ENCODE measurements at places on chromosomes 2 and 18.

GRCh38 chr18:11663439-11664029 is 25.5 kb upstream of the GNAL start:
- no peak for DNase-seq

- no peak for DNase-seq
Measured at GRCh38 chr2:69185807-69186206, 172.8 kb downstream of the ANTXR1 start.

DNA sequence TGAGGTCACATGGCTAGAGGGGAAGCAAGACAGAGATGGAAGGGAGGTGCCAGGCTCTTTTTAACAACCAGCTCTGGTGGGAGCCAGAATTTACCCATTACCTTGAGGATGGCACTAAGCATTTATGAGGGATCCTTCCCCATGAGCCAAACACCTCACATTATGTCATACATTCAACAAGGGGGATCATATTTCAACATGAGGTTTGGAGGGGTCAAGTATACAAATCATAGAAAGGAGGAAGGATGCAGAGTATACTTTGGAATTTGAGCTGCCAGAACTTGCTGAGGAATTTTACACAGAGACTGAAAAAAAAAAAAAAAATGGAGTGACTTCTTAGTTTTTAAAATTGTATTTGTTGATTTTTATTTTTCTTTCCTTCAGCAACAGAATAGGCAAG is 891.4 kb downstream of the CCDC85A start:
- no peak for DNase-seq

DNA sequence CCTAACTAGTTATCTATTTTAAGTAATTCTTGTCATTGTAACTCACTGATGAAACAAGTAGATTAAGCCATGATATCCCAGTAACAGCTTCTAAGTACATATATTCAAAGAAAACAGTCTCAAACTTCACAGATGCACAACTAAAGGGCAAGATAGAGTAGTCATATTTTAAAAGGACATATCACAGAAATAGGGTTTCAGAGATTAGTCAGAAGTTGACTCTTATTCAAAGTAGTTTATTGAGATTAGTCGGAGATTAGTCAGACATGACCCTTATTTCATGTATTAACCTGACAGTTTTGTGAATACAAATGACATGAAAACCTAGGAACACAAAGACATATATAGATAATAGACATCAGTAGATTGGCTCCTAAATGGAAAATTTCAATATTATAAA is 15.9 kb upstream of the CHAC2 start:
- no peak for DNase-seq

GRCh38 chr2:128984081-128984480 is 665.4 kb upstream of the HS6ST1 start:
- no peak for DNase-seq

DNA sequence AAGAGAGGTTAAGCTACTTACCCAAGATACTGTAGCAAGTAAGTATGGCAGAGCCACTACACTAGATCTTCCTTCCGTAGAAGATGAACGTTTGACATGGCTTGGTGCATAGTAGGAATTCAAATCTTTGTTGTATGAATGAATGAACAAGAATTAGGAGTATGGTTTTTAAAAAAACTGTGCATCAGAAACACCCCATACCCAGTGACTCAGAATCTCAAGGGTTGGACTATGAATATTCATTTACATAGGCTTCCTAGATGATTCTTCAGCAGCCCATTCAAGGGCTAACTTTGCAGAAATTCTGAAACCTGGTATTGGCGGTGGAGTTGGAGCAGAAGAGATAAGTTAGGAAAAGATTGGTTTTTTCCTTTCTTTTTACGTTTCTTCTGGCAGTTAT is 5.4 kb downstream of the ACTR3 start:
- no peak for DNase-seq

- DNase-seq: no peak
Measured at GRCh38 chr18:5918205-5918858, 23.0 kb upstream of the TMEM200C start.

DNA sequence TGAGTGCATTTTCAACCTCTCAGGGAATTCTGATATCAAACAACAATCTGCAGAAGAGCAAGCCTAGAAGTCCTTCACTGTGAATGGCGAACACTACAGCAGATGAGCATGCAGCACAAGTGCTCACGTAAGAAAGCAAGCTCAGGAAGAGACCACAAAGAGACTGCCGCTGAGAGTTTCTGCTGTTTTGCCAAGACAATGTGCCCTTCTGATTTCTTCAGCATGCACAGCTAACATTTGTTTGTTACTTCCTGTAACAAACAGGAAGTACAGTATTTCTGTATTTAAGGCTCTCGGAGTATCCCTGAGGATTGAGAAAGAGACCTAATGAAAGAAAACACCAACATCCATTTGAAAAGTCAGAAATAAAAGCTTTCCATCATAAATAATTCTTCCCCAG is 45.9 kb downstream of the MBOAT2 start:
- no peak for DNase-seq

GRCh38 chr18:39701055-39701783 is 2135.6 kb upstream of the CELF4 start:
- no peak for DNase-seq

DNA sequence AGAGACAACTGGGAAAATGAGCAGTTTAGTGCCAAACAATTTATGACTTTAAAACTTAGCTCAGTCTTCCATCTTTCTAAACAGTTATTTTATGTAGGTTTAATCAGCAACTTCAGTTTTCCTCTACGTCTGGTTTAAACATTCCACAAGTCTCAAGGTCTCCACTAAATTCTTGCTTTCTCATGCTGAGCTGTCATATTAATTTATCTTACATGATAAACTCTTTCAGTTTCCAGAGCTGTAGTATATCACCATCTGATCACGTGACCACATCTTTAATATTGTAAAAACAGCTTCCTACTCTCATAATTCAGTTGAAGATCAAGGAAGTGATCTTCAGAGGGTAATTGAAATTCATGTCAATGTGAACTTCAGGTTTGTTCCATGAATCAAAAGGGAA is 158.6 kb downstream of the ZNF804A start:
- DNase-seq: no peak

DNA sequence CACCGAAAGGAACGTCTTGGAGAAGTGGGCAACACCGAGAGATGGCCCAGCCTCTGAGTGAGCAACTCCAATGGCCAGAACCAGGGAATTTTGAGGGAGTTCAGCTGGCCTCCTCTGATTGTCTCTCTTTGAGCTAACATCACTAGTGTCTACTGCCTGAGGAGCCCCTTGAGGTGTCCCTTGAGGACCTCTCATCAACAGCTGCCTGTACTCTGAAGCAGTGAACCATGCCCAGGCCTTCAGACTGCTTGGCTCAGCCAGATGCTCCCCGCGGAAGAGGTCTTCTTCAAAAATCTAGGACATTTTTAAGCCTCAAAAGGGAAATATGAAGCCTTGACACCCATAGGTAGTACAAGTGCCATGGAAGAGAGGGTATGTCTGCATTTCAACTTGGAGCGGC is 430.4 kb downstream of the TXNL1 start:
- no peak for DNase-seq

DNA sequence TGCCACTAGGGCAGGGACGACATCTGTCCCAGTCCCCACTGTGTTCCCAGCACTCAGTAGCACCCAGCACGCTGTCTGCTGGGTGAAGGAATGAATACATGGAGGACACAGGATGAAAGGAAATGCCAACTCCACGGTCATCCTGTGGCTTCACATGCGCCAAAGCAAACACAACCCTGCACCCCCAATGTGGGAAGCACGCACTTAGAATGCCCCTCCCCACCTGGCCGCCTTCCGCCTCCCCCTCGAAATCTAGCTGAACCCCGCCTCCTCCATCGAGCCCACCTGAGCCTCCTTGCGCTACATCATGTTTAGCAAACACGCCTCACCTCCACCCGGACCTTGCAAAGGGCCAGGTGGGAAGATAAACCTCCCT is 33.9 kb downstream of the ADCY3 start:
- no peak for DNase-seq

DNA sequence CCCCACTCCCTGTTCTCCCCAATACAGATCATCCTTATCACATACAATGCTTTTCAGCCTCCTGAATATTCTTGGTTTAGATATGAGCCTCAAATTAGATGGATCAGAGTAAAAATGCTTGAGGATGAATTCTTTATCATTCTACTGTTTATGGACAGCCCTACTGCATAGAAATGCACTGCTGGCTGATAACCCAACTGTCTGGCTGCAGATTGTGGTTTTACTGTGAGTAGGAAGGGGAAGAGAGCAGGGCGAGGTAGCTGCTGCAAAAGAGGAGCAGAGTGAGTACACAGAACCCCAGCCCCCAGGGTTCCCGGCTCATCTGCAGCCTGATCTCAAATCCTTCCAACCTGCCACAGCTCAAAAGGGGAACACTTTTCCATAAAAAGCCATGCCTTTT is 29.4 kb upstream of the NCOA1 start:
- no peak for DNase-seq

- DNase-seq: no peak
Measured at GRCh38 chr2:164386231-164386630, 235.1 kb downstream of the GRB14 start.

- DNase-seq: no peak
Measured at GRCh38 chr18:6976935-6977334, 140.7 kb downstream of the LAMA1 start.

DNA sequence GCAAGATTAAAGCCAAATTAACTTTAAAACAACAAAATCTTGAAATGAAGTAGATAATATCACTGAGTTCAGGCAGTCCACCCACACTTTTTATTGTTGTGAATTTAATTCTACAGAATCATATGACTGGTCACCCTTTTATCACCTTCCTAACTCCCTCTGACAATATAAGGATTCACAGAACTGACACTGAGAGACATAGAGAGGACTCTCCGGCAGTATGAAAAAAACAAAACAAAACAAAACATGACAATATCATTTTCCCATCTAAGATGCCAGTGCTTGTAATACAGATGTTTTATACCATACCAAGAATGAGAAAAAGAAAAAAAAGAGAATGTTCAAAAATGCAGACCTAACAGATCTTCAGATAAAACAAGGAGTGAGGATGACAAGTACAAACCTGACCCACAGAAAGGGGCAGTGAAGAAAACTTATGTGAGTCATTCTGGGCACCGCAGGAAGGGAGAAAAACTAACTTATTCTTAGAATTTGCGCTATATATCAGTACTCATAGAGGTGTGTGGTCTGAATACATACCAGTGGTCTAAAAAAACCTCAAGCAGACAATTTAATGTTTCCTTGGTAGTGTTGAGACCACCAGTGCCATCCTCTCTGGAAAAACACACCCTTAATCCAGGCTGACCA is 136.6 kb downstream of the ZAP70 start:
- DNase-seq: no peak

GRCh38 chr2:217952409-217952808 is 50.4 kb downstream of the TNS1 start:
- DNase-seq: no peak

DNA sequence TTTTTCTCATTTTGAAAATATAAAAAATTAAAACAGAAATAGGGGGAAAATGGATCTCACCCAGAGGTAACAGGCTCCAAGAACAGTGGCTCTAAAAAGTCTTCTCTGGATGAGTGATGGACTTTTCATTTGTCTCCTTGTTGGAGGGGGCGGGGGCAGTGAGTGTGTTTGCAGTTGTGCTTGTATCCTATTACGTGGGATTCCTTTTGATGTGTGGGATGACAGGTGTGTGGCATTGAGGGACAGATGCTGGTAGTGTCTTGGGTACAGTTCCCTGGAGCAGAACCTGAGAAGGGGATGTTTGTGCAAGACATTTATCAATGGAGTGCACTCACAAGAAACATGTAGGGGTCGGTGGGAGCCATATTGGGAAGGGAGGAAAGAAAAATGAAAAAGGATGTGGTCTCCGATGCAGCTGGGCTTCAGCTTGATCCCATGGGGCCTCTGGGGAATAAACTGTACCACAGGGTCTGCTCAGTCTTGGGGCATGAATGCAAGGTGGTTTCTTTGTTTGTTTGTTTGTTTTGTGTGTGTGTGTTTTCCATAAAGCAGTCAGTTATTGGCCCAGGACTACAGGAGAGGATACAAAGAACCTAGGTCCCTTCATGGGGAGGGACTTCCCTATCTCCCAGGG is 120.0 kb upstream of the SLC35G4 start:
- DNase-seq: no peak

DNA sequence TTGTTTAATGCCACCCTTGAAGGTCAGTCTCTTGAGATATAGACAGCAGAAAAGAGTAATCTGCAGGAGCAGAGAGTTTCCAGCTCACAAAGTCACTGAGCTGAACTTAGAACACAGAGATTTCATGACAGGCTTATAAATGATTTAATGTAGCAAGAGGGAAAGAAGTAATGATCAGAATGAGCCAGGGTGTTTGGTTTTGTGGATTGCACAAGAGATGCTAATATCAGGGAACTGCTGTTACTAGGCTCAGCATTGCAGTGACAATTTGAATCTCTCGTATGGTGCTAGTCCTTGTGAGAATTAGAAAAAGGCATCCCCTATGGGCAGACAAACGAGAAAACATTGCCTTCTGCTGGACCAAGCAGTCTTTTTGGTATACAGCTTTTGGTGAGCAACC is 61.7 kb upstream of the ITGB6 start:
- DNase-seq: no peak

- DNase-seq: no peak
Measured at GRCh38 chr2:42214669-42215068, 45.5 kb downstream of the EML4 start.

DNA sequence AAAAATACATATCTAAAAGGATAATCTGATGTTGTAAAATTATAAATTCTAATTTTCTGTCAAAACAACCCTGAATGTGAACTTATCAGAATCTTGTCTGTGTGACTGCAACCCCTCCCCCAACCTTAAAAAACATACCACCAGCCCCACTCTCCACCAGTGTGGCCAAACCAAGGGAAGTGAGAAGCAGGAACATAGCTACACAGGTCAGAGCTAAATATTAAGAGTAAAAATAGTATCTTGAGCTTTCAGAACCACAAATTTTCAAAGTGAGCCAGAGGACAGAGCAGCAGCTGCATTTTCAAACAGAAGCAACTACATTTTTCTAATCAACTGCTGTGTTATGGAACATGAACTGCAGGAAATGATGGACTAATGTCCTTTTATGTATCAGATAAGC is 156.7 kb downstream of the SLC4A10 start:
- no peak for DNase-seq

- DNase-seq: no peak
Measured at GRCh38 chr2:237254369-237254861, 159.5 kb downstream of the COL6A3 start.

GRCh38 chr2:2657121-2657962 is 326.3 kb upstream of the MYT1L start:
- no peak for DNase-seq
